Large intestine (tissue), 12 donors: ENCODE measurements at places on chromosomes 16 and 17.

DNA sequence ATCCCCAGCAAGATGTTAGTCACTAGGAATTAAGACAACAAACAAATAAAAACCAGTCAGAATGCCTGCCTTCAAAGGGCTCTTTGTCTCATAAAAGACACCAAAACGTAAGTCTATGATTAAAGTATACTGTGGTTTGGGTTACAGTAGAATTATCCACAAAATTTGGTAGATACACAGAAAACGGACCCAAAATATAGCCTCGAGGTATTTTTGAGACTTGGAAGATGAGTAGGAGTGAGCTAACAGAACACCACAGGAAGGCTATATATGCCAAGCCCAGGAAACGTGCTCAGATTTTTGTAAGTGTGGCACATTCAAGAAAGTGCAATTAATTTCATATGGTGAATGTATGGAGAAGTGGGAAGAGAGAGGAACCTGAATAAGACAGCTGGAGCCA lies 831.4 kb downstream of the CDH11 start:
- no peak for DNase-seq

DNA sequence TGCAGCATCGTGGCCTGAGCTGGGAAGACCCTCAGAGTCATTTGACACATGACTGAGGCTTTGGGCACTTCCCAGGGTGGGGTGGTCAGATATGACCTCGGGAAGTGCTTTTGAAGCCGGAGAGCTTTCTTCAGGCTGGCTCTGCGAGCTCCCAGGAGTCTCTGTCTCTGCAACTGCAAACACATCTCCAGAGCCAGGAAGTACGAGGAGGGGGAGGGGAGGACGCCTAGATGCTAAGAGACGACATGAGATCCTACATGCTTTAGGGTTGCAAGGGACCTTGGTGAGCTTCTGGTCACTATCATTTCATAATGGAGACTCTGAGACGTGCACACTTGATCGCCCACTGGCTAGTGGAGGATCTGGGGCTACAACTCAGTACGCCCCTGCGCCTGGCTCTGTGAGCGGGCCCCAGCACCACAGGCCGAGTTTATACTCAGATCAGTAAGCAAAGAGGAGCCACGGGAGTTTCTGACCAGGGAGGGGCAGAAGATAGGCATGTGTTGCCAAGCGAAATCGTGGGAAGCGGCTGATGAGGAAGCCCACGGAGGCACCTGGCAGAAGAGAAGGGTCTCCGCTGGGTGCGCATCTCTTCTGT lies 527 bp upstream of the MGAT5B start:
- DNase-seq = no peak

DNA sequence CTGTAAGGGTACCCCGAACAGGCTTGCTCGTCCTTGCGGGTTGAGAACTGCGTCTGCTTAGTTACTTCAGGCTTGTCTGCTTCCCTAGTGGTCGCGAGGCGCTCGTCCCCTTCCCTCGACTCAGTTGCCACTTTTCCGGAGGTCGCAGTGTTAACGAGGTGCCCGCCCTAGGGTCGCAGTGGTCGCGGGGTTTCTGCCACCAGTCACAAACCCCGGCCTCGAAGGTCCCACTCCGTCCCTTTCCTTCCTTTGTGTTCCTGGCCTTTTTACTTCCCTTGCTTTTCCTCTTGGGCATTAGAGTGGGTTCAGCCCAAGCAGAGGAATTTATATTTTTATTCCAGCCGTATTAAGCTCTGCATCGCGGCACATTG lies 299 bp downstream of the NUP85 start:
- DNase-seq = no peak

DNA sequence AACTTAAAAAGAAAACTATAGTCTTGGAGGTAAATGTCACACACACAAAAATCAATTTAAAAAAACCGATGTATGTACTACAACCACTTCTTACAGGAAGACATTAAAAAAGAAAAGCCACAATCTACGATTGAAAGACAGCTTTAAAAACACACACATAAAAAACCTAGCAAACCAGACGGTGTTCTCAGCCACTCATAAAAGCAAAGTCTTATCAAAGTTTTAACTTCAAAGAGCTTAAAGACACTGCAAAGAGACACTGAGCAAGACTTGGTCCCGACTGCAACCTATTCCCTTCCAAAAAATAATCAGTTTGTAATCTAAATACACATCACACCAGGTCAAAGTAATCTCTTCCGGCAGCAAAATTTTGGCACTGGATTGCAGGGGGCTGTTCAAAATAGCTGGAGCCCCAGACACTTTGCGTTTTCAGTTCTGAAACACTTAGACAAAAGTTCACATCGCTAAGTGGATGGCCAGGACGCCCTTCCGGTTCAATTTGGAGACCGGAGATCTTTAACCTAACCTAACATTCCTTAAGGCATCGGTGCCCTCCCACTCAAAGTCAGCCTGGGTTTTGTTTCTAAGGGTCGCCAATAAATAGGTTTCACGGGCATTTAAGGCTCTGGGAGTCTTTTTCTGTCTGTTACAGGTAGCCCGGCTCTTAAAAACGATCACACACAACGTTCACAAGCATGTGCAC lies 2.6 kb downstream of the ZCCHC14 start:
- DNase-seq = no peak

- DNase-seq = no peak
Observed at GRCh38 chr16:60463986-60464385, 1572.3 kb downstream of the CDH8 start.

- no peak for DNase-seq
Observed at GRCh38 chr16:3148256-3149192, 13.7 kb downstream of the ZNF213 start.

DNA sequence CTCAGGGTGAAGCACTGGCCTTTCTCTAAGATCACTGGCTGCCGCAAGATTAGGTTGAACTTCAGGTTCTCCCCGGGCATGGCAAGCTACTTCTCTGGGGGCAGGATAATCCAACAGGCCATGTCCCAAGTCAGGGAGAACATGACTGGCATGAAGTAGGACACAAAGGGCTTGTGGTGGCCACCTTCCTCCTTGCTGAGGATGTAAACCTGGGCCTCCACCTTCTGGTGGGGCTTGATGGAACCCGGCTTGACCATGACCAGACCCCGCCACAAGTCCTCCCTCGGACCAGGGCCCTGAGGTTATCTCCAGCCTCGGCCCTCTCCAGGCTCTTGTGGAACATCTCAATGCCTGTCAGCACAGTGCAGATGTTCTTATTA lies 211.1 kb upstream of the WSB1 start:
- no peak for DNase-seq

DNA sequence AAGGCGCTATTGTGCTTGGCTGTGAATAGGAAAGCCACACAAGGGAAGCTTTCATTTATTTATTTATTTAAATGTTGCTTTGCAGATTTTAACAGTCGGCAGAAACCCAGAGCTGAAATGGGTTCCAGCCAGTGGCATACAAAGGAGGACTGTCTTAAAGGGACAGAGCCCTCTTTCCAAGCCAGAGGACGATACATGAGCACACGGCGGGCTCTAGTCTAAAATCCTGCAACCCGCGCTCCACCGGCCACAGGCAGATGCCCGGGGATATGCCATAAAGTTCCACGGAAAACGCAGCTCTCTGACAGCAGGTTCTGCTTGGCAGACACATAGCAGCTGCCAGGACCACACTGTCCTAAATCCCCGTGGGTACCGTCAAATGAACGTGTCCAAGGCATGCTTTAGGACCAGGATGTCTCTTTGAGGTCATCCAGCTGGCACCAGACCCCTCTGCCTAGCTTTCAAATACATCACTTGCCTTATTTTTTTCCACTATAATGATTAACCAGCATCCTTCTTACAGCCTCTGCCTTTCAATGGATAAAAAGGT lies 64.6 kb downstream of the CYTH1 start:
- no peak for DNase-seq

GRCh38 chr16:50838885-50839284 lies 97.0 kb downstream of the CYLD start:
- DNase-seq = no peak

GRCh38 chr17:6558932-6559752 lies 2.8 kb upstream of the PITPNM3 start:
- no peak for DNase-seq

DNA sequence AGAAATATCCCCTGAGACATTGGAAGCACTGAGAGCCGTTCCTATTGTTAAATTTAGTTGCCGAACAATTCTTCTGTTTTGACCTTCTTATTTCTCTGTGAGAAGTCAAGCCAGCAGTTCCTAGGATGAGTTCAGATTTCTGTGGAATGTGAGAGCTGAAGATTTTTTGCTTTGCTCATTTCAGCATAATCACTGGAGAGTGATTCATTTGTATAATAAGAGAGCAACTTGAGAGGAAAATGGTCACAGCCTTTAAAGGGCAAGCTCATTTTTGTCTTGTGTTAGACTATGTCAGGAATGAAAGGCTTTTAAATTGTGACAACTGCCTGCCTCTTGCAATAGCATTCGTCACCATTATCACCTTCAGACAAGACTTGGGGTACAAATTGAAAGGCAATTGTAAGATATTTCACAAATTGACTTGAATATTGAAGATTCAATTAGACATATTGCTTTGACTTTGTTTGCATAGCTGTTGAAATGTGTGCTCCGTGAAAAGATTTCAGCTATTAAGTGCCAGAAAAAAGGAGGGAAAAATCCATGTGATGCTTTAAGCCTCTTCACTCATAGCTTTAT lies 900.0 kb upstream of the GOT2 start:
- DNase-seq = no peak

GRCh38 chr17:77373299-77374169 lies 232.8 kb downstream of the SEC14L1 start:
- peak; percentile 65 for DNase-seq

- DNase-seq = no peak
Observed at GRCh38 chr16:652454-653305, 3.5 kb downstream of the WDR90 start.

- no peak for DNase-seq
Observed at GRCh38 chr17:2250140-2251095, 53.2 kb downstream of the SMG6 start.

- no peak for DNase-seq
Observed at GRCh38 chr17:63826468-63827001, 696 bp upstream of the PSMC5 start.

- DNase-seq = no peak
Observed at GRCh38 chr17:27463235-27463677, 7.0 kb downstream of the KSR1 start.

GRCh38 chr16:70600730-70601129 lies 45.6 kb upstream of the IL34 start:
- no peak for DNase-seq

GRCh38 chr16:10754941-10755340 lies 11.3 kb downstream of the NUBP1 start:
- DNase-seq = no peak

DNA sequence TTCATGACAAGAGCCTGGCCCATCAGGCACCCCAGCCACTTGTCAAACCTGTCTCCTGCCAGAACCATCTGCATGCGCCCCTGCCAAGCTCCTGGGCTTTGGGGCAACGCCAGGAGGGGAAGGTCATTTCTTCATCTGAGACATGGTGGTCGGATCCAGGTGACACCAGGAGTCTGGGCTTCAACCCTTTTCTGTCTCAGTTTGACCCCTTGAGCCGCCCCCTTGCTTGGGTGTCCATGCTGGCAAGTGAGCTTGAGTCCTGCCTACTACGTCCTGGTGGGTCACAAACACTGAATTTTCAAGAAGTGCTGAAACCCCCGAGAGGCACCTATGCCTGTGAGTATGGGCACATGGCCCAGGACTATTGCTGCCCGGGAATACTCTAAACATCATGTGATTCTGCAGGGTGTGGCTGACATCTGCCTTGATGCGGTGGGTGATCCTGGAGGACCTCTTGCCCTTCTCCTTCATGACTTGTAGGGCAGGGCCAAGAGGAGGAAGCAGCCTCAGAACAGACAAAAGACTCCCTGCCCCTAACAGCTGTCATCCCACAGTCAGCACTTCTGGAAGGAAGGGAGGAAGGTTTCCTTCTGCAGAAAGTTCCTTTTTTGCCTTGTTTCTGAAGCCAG lies 43.4 kb downstream of the TNFRSF13B start:
- DNase-seq = no peak

DNA sequence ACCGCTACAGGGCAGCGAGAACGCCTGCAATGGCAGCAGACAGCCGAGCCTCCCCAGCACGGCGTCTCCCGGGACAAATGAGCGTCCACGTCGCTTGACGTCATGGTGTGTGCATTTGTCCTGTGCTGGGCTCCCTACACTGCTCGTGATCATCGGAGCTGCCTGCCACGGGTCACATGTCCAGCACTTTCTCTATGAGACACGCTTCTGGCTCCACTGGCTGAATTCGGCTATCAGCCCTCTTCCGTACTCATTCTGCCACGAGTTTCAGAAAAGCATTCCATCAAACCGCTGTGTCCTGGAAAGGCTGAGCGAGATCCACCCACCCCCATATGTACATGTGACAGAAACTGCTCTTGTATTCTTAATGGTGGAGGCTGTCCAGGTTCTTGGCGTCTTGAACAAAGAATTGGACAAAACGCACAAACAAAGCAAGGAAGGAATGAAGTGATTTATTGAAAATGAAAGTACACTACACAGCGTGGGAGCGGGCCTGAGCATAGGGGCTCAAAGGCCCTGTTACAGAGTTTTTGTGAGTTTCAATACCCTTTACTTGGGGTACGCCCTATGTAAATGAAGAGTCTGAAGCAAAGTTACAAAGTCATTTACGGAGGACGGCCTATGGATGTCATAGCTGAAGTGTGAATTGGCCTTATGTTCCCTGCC lies 28.5 kb upstream of the SHCBP1 start:
- no peak for DNase-seq

- DNase-seq = peak; percentile 7
Observed at GRCh38 chr16:52229471-52229870, 317.5 kb downstream of the TOX3 start.

GRCh38 chr16:84594725-84595038 lies 23.2 kb downstream of the COTL1 start:
- no peak for DNase-seq
